Occipital lobe (tissue), 3 donors: ENCODE measurements at places on chromosomes 12 and 14. TPM values are rescaled to one million over a fixed set of nuclear protein-coding genes. Genes with fewer than 3 reads are reported as not detected.

LBHD2 gene
- not detected for total RNA-seq

PEBP1 gene
- 266 TPM for total RNA-seq

C12orf50 gene
- total RNA-seq, result not detected

C14orf132 gene
- total RNA-seq, result 72.5 TPM

CMAS gene
- total RNA-seq, result 41.6 TPM

HHIPL1 gene
- 6.4 TPM for total RNA-seq

GNS gene
- total RNA-seq, result 45.9 TPM

ZNF219 gene
- 9.7 TPM for total RNA-seq

IL26 gene
- total RNA-seq, result not detected

KRT77 gene
- not detected for total RNA-seq
